ENCODE measurements at places on chromosomes 13 and 19. TPM values are rescaled to one million over a fixed set of nuclear protein-coding genes. Genes with fewer than 3 reads are reported as not detected.

The OR4F17 gene
- total RNA-seq = not detected

The KRTDAP gene
- not detected for total RNA-seq

The ZIM2 gene
- total RNA-seq = not detected

DNA sequence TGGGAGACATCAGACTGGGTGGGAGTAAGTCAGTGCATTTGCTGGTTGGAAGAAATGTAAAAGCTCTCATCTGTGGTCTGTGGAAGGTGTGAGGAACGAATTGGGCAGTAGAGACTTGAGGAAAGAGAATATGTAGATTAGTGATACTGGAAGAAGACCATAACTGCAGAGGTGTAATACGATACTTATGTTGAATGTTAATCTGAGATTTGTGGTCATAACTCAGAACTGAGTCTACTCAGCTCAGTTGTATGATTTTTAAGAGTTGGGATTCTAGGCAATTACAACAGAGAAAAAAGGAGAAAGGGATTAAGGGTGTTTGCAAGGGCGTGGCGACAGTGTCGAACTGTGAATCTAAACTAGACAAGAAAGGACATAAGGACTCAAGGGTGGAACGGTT lies 3.2 kb upstream of the IL17D start:
- no peak for DNase-seq

DNA sequence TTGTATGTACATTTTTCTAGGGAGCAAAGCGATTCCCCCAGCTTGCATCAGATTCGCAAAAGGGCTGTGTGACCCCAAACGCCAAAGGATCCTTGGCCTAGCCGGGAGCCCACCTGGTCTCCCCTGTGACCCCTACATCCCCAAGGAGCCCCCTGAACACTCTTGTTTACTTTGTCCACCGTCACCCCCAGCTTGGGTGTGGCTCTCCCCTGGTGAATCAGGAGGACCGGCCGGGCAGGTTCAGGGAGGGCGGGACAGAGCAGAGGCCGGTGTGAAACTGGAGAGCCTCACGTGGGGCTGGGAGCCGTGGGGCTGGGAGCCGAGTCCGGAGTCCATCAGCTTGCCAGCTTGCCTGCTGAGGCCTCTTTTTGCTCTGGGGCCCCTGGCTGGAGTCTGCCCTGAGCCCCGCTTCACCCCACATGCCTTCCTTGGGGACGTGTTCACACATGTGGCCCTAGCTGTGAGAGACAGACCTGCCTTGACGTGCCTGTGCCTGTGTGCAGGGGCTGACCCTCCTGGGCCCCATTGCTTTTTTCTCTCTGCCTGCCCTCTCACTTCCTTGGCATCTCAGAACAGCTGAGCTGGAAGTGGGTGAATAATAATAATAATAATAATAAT lies 2.0 kb downstream of the ITPKC start:
- no peak for DNase-seq

- DNase-seq = peak; percentile 81
These were observed 1.1 kb upstream of the WBP4 start for GRCh38 chr13:41060082-41060723.

DNA sequence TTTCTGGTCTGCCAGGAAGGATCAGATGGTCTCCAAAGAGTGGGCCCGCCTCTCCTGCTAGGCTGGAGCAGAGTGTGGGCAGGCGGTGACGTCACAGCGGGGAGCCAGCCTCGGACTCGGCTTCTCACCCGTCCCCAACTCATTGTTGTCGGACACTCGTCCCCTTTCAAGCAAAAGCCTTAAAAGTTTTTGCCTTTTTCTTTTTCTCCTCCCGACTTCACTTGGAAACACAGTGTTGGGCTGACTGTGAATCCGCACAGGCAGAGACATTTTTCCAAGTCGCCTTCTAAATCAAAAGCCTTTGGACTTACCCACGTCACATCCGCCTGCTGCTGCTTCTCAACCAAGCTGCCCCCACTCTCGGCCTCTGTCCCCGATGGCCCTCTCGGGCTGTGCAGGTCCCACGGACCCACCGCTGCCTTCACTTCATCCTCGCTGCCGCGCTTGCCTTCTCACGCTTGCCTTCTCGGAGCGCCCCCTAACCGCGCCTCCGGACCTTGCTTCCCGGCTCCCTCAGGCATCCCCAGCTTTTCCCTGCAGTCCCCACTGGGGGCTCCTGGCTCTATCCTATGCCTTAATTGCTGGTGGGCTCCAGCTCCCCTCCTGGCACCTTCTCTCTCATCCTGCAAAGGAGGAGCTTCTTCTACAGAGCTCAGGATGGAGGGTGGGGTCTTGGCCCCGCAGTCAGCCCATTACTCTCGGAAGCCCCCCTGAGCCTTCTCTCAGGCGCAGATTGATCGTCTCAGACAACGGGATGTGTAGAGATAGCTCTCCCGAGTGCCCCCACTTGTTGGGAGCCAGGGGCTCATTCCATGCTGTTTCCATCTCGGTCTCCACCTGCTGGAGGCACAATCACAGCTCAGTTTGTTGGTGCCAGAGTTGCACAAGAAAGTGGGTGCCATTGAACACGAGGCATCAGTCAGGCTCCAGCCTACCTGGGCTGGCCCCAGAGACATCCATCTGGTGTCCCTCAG lies 3.9 kb upstream of the ZNF135 start:
- no peak for DNase-seq

GRCh38 chr13:40812724-40813445 lies 23.5 kb downstream of the SLC25A15 start:
- peak; percentile 49 for DNase-seq

- DNase-seq = no peak
These were observed 14.7 kb upstream of the SIGLEC6 start for GRCh38 chr19:51546107-51546649.

DNA sequence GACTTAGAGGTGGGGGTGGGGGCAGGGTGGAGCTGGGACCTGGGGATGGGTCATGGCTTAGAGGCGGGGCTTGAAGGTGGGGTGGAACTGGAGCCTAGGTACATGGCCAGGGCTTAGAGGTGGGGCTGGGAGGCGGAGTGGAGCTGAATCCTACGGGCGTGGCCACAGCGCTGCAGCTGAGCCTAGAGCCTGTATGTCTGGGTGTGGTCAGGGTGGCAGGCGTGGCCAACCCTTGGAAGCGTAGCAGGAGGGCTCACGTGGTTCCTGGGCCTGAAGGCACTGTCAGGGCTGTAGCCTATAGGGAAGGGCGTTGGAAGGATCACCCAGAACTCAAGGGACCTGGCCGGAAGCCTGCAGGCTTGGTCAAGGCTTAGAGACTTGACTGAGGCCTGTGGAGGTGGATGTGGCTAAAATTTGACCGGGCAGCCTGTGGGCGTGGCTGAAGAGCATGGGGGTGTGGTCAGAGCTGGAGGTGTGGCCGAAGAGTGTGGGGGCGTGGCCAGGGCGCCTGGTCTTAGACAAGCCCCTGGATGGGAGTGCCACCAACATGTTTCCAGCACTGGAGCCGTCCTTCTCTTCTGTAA lies 24.3 kb downstream of the COLGALT1 start:
- peak; percentile 97 for DNase-seq

GRCh38 chr19:23507446-23507845 lies 112.2 kb upstream of the ZNF91 start:
- no peak for DNase-seq

- DNase-seq = no peak
These were observed 394.7 kb upstream of the KLF12 start for GRCh38 chr13:74528734-74529513.

- DNase-seq = no peak
These were observed 101.9 kb downstream of the FLT1 start for GRCh38 chr13:28392896-28393505.

GRCh38 chr13:91372911-91373310 lies 25.4 kb downstream of the MIR17HG start:
- DNase-seq = no peak

DNA sequence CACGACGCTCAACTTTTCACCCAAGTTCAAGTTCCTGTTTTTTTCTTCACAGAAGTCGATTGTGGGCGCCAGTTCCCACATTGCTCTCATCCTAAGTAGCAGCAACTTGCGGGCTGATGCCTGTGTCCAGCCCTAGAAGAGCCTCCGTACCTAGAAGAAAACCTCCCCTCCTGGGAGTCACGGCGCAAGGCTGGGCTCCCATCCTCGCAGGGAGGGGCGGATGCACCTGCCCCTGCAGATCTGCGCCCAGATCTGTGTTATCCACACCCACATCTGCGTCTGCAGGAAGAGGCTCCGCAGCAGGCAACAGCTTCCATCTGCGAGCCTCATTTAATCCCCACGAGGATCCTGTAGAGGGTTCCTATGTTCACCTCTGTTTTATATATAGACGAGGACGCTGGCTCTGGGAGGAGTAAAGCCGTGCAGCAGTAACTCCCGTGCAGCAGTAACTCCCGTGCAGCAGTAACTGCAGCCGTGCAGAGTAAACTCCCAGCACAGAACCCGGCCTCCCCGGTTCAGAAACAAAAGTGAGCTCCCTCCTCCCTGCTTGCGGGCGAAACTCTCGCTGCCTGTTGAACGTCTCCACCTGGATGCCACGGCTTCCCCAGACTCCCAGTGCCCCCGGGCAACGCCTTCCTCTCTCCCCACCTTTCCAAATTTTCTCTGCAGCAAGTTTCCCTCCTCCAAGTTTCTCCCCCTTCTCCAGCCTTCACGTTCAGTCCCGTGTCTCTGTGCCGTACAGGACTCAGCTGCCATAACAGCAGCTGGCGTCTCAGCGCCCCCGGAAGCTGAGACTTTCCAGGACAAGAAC lies 23.5 kb upstream of the LAIR1 start:
- DNase-seq = no peak

DNA sequence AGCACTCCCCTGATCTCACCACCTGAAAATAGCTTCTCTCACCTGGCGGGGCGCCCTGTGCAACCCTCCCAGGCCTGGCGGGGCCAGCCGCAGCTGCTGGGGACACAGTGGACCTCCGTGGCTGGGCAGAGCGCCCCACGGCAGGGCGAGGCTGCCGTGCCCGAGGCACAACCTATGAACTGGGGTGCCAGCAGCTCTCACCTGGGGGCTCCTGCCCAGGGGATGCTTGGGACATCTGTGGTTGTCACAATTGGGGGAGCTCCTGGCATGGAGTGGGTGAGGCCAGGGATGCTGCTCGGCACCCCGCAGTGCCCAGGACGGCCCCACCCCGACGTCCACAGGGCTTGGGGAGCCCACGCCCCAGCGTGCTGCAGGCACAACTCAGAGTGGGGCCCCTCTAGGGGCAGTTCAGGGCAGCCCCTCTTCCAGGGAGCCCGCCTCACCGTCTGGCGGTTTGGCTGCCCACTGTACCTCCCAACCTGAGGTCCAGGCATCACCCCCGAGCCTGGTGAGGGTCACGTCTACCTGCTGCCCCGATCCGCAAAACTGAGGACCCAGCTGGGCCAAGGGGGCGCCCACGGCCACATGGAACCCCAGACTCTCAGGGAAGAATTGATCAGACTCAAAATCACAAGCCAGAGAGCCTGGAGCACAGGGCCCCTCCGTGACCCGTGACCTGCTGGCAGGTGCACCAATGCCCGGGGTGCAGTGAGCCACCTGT lies 5.7 kb downstream of the TMEM259 start:
- no peak for DNase-seq

DNA sequence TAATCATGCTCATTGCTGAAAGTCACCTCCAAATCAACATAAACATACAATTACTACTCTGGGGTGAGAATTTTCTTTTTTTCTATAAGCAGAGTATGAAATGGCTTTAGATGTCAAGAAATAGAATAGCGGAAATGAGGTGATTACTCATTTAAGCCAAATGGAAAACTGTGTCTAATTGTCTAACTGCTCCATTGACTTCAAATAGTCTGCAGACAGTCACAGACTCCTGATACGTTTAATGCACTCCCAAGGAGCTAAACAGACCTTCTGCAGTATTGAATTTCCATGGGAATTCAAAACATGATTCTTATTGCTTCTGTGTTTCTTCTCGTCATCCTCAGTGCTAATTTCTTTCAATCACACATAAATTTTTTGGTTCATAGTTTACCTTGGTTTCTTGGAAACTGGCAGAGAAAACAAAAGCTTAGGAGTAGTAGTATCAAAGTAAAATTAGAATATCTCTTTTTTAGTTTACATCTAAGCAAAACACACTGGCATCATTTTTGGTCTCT lies 865.2 kb upstream of the SLC10A2 start:
- no peak for DNase-seq

Data from A172 (cell line).